ENCODE measurements at places on chromosomes 1 and 21.

GRCh38 chr1:237834461-237834860, 56.3 kb downstream of the ZP4 start:
- DNase-seq, result no peak

GRCh38 chr1:172041102-172041501, 199.8 kb downstream of the DNM3 start:
- DNase-seq, result no peak

DNA sequence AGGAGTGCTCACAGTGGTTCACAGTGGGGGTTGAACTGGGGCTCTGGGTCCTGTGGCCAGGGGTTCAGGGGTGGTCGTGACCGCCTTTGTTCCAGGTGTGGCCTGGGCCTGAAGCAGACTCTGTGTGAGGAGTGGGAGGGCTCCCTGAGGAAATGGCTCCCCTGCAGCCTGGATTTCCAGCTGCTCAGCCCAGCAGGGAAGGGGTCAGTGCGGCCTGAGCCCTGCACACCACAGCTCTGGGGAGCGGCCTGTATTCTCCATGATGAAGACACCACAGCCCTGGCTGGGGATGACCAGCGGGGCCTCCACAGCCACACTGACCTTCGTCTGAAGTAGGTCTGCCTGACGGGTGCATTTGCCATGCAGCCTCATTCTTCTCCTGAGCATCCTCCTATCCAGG, 16.7 kb downstream of the PYCR2 start:
- no peak for DNase-seq

- DNase-seq, result no peak
These were observed 21.7 kb upstream of the IRF2BP2 start for GRCh38 chr1:234631721-234632125.

GRCh38 chr1:25881266-25881665, 5.8 kb upstream of the PAQR7 start:
- no peak for DNase-seq

- no peak for DNase-seq
These were observed 926 bp upstream of the SH3D21 start for GRCh38 chr1:36304970-36305914.

Data from frontal cortex (tissue), 4 donors.